Naive thymus-derived CD8-positive, alpha-beta T cell (primary cell): ENCODE measurements at places on chromosomes 7 and 10. TPM values are rescaled to one million over a fixed set of nuclear protein-coding genes. Genes with fewer than 3 reads are reported as not detected.

ASAH2 gene
- 4.3 TPM for total RNA-seq

UCN3 gene
- total RNA-seq: not detected

DNA sequence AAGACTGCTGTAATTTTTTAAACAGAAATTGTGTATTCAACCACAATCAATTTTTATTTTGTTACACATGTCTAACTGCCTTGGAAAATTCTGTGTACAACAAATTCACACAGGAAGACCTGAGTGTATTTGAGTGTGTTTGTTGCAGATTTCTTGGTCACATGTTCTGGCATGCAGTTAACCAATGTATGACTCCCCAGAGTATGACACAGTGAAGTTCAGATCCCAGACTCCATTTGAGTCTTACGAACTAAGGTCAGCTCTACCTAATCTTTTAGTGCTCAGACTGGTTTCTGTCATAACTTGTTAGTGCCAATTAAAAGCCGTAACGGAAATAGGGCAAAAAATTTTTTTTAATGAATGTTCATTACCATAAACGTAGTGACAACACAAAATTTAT lies 5.8 kb downstream of the GNAI1 start:
- DNase-seq: no peak

DNA sequence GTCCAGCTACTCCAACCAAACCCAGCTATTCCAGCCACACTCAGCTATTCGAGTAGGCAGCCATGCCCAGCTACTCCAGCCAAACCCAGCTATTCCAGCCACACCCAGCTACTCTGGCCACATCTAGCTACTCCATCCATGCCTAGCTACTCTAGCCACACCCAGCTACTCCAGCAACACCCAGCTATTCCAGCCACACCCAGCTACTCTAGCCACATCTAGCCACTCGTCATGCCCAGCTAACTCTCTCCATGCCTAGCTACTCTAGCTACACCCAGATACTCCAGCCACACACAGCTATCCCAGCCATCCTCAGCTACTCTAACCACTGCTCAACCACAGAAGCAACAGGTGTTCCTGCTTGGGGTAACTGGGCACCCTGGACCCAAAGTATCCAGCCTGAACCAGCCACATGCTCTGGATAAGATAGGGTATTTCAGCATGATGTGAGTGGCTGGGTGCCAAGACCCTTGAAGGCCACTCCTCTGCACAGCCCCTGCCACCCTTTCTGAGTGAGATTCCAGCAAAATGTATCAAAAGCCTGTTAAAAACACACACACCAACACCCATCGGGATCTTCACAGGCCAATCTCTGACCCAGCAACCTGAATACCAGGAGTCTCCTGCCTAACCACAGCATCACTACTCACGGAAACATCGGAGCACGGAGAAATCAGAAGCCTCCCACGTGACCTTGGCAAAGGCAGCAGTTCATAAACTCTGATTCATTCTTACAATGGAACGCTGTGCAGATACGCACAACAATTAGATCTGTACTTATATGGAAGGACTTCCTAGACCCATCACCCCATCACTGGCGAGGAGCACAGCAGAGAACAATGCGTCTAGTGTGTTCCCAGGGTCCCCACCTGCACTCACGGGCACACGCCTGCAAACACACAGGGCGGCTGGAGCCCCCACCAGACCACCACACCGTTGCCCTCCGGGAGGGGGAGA lies 51.8 kb upstream of the DNAAF5 start:
- DNase-seq: no peak

GRCh38 chr10:131859341-131860020 lies 41.3 kb upstream of the PPP2R2D start:
- no peak for DNase-seq

DNA sequence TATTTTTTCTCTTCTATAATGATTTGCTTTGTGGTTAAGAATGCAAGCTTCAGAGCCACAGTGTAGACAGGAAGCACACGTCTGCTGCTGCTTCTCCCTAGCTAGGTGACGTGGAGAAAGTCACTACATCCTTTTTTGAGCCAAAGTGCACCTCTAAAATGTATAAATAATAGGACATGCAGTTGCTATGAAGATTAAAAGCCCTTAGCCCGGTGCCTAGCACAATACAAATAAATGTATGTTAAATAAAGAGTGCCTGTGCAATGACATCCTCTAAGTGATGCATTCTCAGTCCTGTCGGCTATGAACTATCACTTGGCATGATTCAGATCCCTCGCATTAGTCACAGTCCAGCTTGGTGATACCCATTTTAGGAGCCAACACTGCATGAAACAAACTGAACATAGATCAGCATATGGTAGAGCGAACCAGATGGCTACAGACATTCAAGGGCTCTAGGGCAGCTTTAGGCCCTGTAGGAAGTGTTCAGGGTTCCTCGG lies 4.8 kb upstream of the TRDMT1 start:
- DNase-seq: peak; percentile 54

- DNase-seq: no peak
These were observed 1254.9 kb upstream of the LRRN3 start for GRCh38 chr7:109836016-109836415.

DNA sequence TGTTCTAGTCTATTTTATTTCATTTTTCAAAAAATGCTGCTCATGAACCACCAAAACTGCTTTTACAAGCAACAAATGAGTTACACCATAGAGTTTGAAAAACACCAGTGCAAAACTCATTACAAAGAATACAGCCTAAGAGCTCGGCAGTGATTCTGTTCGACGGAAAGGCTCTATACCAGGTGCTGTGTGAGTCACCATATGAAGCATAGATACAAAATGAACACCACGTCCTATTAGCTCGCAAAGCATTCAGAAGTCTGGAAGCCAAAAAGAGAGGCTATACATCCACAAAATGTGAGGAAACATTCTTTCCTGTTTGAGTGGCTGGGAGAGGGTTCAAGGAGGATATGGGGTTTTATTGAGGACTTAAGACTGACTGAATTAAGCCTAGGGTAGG lies 136.1 kb downstream of the ATE1 start:
- no peak for DNase-seq

DNA sequence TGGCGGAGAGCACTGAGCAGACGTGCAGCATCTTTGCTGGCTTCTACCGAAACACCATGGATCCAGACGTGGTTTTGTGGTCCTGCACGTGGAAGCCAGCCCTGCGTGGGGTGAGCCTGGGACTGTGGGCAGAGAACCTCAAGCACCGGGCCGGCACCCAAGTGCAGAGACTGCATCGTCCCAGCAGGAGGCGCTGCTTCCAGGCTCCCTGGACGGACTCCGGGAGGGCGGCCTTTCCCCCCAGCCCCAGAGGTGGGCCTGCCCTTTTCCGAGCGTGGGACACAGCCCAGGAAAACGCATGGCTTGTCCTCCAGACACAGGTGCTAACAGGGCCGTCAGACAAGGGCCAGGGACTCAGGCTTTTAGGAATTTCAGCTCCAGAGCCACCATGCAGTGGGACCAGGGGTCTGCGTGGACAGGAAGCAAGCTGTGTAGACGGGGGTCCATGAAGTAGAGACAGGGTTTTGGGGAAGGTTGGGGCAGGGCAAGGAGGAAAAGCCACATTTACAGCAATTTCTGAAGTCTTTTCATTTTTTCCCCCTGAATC lies 303.9 kb downstream of the WDR37 start:
- DNase-seq: no peak

DNA sequence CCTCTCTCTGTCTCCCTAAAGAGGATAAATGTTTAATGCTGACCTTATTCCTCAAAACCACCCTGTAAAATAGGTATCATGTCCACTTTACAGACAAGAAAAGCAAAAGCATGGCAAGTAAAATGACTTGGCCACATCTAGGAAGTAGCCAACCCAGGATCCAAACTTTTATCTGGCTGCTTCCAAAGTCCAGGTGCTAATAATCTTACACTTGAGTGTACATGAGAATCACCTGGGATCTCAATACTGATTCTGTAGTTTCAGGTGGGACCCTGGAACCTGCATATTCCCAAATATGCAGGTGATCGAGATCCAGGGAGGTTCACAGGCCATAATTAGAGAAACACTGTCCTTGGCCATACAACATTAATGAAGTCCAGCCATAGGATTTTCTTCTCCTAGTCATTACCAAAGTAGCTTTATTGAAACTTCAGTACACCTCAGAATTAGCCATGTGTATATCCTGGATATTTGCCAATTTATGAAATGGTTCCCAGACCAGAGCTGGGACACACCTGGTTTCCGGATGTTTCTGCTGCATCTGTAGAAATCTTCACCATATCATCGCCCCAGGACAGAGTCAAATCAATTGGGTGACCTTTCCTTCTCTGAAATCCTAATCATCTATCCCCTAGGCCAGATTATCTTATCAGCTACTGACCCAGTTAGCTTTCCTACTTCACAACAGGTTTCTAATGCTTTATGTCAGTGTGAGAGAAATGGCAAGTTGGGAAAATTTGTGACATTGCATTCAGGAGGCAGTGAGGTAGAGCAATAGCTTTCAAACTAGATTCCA lies 119.1 kb upstream of the KMT2E start:
- no peak for DNase-seq

GRCh38 chr7:534075-534474 lies 14.4 kb upstream of the PDGFA start:
- no peak for DNase-seq

GRCh38 chr10:102714621-102715455 lies at the start of gene SFXN2:
Gene SFXN2, plus strand, starts transcription at chr10:102714636. Its CDS starts 12,001 bp downstream, at chr10:102726637.
- peak; percentile 33 for DNase-seq

DNA sequence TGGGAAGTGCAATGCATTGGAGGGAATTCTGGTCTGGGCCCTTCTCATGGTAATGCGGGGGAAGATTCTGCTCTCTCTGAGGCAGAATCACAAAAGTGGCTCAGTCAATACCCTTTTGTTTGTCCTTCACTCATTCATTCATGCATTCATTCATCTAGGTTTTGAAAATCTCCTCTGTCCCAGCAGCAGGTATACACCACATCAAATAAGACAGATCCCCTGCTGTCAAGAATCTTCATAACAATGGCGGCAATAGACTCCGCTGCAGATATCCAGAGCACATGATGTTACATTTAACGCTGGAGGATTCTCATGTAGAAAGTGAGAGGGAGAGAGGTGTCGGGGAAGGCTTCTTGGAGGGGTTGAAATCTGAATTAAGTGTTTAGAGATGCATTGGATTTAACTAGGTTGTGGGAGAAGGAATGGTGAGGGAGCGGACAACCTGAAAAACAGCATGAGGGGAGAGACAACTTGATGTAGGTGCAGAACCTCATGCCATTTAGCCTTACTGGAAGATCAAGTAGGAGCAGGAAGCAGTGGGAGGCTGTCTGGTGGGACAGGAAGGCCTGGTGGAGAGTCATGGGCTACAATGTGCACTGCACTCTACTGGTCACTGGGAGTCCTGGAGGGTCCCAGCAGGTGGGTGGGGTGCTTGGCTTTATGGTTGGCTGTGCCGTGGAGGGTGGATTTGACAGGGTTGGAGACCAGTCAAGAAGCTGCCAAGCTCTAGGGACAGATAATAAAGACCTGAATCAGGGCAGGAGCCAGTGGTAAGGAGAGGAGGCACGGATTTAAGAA lies 5.2 kb upstream of the FAM180A start:
- no peak for DNase-seq

- no peak for DNase-seq
These were observed 24.2 kb downstream of the PIP4K2A start for GRCh38 chr10:22690158-22690557.

GRCh38 chr10:17457083-17457482 lies 2.7 kb upstream of the ST8SIA6 start:
- DNase-seq: no peak

GRCh38 chr10:110277591-110277990 lies 27.1 kb downstream of the SMNDC1 start:
- no peak for DNase-seq
